ENCODE measurements at places on chromosomes 6 and 20. TPM values are rescaled to one million over a fixed set of nuclear protein-coding genes. Genes with fewer than 3 reads are reported as not detected.

Gene LPIN3
- total RNA-seq: 19.8 TPM

Gene LINC00237
- total RNA-seq: not detected

Gene STMN3
- 47.4 TPM for total RNA-seq

Gene MYBL2
- not detected for total RNA-seq

Data from esophagus muscularis mucosa (tissue), 4 donors.